Stimulated activated CD4-positive, alpha-beta T cell treated with anti-CD3 and anti-CD28 coated beads, TNF-alpha, amount 100 ng/mL, for 48 hours (primary cell): ENCODE measurements at places on chromosomes 3 and 15.
A peak's percentile ranks its signal among the peaks of the same experiment; 100 is the strongest.

GRCh38 chr15:42385206-42385979, 26.1 kb downstream of the CAPN3 start:
- peak; percentile 17 for DNase-seq

- DNase-seq = no peak
Observed at GRCh38 chr3:44529927-44530326, 25.1 kb upstream of the ZKSCAN7 start.

- no peak for DNase-seq
Observed at GRCh38 chr3:51796854-51797253, 17.8 kb upstream of the IQCF6 start.

DNA sequence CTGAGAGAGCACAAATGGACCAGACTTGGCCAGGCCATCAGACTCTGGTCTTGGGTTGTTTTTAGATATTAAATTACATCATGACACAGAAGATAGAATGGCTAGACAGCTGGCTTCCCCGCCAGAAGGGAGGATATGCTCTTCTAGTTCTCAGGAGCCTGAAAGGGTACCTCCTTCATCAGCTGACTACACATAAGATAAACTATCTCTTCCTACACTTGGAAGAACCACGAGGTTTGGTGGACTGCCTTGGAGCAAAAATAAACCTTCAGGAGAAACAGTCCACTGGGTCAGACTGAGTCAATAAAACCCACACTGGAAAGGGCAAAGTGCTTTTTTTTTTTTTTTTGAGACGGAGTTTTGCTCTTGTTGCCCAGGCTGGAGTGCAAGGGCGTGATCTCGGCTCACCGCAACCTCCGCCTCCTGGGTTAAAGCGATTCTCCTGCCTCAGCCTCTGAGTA, 26.3 kb upstream of the DYNC1LI1 start:
- no peak for DNase-seq

- DNase-seq = no peak
Observed at GRCh38 chr3:15206662-15207576, 873 bp downstream of the CAPN7 start.

DNA sequence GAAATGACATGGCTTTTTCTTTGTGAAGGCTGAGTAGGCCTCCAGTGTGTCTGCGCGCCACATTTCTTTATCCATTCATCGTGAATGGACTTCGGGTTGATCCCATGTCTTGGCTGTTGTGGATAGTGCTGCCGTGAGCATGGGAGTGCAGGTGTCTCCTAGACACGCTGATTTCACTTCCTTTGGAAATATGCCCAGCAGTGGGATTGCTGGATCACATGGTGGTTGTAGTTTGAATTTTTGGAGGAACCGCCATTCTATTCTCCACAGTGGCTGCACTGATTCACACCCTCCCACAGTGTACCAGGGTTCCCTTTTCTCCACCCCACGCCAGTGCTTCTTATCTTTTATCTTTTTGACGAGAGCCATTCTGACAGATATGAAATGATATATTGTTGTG, 171.7 kb downstream of the NSMCE3 start:
- no peak for DNase-seq

DNA sequence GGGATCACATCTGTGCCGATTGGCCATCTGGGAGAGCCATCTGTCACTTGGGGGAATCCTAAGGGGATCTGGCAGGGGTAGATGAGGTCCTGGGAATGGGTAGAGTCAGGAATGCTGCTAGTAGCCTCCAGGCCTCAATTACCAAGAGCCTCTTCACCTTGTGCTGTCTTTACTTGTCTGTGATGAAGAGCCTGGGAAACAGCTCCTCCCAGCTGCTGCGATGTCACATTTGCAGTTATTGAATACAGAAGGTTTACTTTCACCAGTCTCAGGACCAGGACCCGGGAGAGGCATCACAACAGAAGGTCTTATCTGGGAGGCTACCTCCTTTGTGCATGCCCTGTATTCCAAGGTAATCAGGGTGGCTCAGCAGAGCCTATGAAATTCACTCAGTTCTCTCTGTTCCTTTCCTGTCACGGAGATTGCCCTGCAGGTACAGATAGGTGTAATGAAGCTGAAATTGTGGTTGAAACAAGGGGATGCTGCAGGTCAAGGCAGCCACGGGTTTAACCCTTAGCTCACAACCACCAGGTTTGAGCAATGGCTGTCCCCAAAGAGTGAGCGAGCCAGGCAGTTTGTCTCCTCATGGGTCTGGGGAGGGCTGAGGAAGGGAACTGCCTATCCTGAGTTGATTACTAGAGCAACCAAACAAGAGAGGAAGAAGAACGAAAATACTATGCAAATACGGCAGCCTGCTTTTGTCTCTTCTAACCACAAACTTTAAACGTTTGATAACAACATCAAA, 298.9 kb upstream of the RORA start:
- no peak for DNase-seq

DNA sequence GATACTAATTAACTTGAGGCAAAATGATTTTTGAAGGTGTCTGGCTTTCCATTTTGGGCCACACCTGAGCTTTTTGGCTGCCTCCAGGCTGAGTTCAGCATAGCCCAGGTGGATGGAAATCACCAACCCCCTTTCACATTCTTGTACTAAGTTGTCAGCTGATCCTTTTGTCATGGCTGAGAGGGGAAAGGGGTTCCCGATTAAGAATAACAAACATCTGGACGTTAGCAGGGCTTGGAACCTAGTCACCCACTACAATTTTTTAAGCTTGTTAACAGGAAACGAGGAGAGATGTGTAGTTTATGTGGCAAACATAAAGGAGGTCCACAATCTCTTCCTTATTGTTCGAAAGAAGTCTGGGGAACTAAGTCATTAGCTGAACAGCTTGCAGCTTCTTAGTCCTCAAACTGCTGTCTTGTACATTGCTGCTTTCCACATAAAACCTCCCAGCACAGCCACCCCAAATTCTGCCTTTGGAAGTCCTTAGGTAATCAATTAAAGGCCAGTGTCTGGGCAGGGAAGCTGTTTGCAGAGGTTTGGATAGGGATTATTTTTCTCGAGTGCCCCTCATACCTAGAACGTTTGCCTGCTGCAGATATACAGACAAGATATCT, 5.0 kb downstream of the NR2F2 start:
- no peak for DNase-seq

- no peak for DNase-seq
Observed at GRCh38 chr3:188923671-188924070, 248.1 kb upstream of the TPRG1 start.

DNA sequence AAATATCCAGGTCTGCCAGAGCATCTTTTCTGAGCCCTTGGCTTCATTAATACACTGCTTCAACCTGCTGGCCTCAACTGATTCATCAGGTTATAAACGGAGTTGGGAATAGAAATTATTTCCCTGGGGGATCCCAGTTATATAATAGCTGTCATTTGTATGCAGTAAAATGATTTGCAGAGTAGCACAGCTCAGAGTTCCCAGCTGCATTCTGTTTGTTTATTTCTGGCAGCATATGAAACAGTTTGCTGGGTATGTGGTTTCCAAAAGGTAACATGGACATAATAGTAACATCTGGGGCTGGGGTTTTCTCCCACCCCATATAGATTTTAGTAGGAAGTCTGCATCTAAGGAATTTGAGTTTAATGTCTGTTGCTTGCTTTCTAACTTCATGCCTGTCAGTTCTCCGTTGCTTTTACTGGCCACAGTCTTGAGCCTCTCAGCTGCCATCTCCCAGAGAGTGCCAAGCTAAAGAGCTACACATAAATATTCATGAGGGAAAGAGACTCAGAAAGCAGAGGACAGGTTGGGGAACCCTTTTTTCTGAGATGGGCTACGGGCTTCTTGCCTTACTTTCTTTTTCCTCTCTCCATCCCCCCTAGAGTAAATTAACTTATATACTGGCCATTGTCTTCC, 124.6 kb downstream of the TMEM108 start:
- no peak for DNase-seq

DNA sequence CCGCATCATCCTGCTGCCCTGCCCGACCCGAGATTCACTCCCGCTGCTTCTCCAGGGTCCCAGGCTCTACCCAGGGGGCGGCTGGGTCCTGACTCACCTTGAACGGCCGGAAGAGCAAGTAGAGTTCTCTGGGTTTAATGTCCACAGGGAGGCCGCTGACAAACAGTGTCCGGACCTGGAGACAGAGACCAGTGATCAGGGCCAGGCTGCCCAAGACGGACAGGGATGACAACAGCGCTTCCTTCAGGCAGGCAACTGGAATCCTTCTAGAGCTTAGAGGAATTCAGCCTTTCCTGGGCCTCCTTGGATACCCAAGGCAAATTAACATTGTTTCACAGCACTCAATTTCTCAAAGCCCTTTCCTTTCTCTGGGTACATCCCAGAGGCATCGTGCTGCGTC, 23.9 kb downstream of the RBPMS2 start:
- DNase-seq = no peak

GRCh38 chr3:124209426-124209825, 217.5 kb upstream of the ROPN1 start:
- no peak for DNase-seq

GRCh38 chr3:171175741-171176234, 149.3 kb upstream of the SLC2A2 start:
- no peak for DNase-seq

DNA sequence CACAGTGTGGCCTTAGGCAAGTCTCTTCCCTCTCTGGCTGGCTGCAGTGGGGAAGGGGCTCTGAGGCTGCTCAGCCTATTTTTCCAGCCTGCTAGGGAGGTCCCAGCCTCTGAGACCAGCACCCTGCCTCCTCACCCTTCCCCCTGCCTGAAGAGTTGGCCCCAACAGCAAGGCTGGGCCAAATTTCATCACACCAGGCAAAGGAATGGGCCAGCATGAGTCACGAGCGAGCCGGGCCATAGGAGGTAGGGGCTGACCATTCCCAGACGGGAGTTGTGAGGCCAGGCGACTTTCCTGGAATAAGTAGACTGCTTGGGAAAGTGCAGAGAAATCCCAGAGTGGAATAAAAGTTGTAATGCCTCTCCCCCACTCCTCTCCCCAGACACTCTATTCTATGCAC, 5.7 kb upstream of the FBLN2 start:
- DNase-seq = no peak

GRCh38 chr3:41155834-41156233, 43.5 kb upstream of the CTNNB1 start:
- no peak for DNase-seq

DNA sequence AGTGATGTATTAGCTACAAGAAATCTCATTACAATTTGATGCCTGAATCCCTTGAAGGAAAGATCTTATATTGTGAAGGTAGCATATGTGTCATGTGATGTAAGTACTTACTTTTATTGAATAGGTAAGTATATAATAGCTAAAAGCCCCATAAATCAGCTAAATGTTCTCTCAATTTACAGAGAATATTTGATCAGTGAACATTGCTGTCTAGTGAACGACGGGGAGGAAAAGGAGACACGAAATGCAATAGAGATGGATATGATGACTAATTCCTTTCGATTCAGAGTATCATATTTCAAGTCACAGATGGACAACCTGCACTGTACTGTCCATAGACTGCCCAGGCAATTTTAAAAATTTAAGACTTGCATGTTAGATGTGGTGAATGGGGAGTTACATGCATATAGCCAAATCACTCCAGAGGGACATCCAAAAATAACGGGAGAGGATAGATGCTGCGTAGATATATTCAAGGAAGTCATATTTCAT, 462.1 kb upstream of the CDIN1 start:
- no peak for DNase-seq

DNA sequence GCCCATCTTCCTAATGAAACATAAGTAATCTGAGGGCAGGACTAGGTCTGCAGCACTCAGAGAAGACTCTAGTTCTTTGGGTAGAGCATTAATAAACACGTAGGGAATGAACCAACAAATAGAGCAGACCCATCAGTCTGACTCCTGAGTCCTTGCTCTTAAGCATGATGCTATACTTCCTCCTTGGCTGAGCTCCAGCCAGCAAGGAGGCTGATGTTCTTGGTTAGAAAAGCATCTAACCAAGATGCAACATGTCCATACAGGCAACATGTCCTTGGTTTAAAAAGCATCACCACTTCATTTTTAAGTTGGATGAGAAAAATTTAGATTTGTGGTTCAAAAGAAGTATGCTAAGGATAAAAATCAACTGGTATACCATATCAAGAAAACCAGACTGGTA, 8.5 kb upstream of the MYH15 start:
- no peak for DNase-seq

DNA sequence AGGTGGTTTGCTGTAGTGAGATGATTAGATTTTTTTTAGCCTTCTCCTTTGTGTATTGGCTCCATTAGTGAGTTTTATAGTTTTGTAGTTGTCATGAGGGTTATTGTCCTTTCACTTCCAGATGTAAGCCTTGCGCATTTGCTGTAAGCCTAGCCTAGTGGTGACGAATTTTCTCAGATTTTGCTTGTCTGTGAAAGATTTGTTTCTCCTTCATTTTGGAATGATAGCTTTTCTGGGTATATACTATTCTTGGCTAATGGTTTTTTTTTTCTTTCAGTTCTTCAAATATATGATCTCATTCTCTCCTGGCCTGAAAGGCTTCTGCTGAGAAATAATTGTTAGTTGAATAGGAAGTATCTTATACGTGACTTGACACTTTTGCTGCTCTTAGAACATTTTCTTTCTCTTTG, 166.5 kb upstream of the THRB start:
- no peak for DNase-seq

DNA sequence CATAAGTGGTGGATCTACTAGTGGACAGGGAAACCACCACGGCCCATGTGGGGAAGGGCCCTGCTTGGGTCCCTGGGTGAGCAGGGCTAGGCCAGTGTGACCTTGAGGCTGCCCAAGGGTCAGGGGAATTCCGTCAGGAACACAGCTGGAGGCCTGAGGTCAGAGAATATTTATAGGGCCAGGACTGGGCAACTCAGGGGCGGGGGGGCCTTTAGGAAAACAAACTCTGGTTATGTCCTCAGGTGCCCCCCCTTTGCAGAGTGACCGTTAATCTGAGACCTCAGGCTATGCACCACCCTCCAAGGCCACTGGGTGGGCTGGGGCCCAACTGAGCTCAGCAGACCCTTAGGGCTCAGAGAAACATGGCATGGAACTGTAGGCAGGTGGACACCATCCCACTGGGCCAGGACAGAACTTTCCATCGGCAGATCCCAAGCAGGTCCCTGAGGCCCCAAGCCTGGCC, 2.5 kb downstream of the TWF2 start:
- DNase-seq = no peak
